MV-4-11 (cell line): ENCODE measurements at places on chromosomes 4 and X.

DNA sequence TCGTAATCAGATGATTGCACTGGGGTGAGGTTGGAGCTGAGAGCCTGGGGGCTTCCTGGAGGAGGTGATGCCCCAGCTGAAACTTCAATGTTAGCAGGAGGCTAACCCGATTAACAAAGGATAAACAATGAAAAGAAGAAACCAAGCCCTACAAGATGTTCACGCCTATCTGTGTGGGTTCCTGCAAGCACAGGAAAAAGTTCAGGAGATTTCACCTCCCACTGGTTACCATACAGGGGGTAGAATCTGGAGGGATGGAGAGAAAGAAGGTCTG is 27.5 kb downstream of the JAKMIP1 start:
- no peak for DNase-seq

- peak; percentile 35 for DNase-seq
These were observed 417.1 kb upstream of the MAGEB16 start for GRCh38 chrX:35380808-35381700.

DNA sequence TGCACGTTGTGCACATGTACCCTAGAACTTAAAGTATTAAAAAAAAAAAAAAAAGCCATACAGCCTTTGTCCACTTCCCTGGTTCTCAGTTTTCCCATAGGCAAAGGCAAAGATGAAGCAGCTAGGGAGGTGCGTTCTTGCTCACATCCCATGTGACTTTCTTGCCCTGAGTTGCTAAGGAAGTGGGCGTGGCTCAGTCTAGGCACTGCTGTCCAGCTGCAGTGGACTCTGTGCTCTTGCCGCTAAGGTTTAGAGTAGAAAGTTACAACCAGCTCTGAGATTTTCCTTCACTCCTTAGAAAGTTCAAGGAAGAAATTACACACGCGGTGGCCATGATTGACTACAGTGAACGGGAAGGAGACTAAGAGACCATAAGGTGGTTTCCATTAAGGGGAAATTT is 144.7 kb downstream of the NAA11 start:
- DNase-seq: no peak

GRCh38 chr4:62288808-62289541 is 1088.8 kb downstream of the ADGRL3 start:
- no peak for DNase-seq

GRCh38 chr4:29277381-29277780 is 1442.8 kb upstream of the PCDH7 start:
- DNase-seq: no peak
